Occipital lobe (tissue), 3 donors: ENCODE measurements at places on chromosomes 16 and 17.

DNA sequence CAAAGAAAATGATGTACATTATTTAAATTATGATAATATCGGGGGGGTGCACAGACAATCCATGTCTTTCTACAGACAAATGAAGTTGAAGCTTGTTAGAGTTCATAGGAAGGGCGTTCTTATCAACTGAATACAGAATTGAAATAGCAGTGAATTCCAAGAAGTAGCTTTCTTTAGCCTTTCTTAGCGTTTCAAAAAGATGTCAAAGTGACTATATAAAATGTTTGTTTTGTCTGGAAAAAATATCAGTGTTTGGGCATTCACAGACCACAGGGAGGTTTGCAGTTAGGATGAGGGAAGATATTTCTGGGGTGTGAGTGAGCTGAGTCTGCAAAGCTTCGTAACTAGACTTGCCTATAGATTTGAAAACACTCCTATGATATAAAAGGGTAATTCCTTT is 55.0 kb downstream of the STX8 start:
- no peak for DNase-seq

DNA sequence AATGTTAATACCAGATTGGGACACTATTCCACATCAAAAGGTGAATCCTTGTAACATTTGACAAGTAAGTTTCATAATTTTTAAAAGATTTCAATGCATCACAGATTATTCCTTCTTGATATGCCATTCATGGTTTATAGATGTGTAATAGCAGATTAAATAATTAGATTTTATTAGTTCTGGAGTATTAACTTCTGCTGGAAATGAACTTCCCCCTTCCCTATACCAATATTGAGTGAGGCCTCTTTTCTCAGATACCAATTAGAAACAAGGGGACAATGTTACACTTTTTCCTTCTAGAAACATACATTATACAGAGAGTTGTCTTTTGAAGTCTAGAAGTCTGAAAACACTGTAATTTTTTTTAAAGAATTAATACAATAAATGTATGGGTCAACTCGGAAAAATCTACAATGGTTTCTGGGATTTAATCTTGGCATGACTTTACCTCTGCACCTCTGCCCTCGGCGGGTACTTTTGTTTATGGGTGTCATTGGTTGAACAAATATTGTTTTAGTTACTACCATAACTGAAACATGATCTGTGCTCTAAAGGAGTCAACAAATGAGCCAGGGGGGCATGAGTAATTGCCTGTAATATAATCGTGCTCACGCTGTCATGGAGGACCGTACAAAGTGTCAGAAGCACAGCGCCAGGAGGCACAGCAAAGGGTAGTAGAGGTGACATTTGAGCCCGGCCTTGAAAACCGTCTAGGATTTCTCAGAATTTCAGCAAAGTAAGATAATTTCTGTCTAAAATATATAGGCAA is 8.2 kb downstream of the LRRC37B start:
- DNase-seq = no peak

DNA sequence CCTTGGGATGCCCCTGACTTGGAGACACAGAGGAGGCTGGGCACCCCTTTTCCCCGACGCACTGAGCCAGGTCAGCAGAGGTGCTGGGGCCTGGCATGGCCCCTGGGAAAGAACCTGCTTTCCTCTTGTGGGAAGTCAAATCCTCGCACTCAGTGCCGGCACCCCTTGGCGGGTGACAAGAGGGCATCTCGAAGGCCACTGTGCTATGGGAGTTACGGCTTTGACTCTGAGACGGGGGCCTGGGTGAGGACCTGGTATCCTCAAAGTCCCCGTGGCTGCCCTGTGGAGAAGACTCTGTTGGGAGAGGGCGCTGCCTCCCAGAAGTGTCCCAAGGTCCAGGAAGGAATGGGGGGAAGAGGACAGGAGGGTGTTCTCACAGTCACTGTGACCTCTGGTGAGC is 117.0 kb downstream of the METRNL start:
- DNase-seq = no peak

GRCh38 chr17:6476810-6477179 is 32.5 kb downstream of the PIMREG start:
- DNase-seq = no peak

DNA sequence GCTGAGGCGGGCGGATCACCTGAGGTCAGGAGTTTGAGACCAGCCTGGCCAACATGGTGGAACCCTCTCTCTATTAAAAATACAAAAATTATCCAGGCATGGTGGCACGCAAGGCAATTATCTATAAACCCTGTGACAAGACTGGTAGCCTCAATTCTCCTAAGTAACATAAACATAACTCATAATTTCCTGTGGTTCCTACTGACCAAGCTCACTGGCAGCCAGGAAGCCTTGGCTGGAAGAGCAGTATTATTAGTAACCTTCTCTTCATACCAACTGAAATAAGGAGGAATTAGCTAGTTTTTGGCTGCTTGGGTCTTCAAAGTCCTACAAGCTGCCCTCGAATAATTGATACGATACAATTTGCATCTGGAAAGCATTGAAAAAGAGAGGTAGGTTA is 31.6 kb upstream of the LRRC37A3 start:
- DNase-seq = no peak

DNA sequence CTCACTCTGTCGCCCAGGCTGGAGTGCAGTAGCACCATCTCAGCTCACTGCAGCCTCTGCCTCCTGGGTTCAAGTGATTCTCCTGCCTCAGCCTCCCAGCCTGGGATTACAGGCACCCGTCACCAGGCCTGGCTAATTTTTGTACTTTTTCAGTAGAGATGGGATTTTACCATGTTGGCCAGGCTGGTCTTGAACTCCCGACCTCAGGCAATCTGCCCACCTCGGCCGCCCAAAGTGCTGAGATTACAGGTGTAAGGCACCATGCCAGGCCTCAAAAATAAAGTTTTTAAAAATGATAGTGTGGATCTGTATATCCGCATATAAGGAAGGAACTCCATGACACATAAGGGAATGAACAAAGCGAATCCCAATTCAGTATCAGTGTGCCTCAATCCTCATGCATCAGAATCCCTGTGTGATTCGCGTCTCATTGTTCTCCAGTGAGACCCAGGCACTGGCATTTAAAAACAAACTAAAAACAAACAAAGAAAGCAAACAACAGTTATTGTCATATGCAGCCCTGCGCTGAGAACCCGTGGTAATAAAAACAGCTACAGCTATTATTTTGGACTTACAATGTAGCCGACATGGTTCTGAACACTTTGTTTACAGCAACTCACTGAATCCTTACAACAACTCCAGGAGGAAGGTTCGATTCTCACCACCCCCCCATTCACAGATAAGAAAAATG is 54.1 kb upstream of the CREBBP start:
- DNase-seq = no peak

- DNase-seq = no peak
Measured at GRCh38 chr17:29686993-29687590, 64.4 kb upstream of the CORO6 start.

GRCh38 chr16:19400711-19401110 is 17.0 kb upstream of the TMC5 start:
- no peak for DNase-seq

DNA sequence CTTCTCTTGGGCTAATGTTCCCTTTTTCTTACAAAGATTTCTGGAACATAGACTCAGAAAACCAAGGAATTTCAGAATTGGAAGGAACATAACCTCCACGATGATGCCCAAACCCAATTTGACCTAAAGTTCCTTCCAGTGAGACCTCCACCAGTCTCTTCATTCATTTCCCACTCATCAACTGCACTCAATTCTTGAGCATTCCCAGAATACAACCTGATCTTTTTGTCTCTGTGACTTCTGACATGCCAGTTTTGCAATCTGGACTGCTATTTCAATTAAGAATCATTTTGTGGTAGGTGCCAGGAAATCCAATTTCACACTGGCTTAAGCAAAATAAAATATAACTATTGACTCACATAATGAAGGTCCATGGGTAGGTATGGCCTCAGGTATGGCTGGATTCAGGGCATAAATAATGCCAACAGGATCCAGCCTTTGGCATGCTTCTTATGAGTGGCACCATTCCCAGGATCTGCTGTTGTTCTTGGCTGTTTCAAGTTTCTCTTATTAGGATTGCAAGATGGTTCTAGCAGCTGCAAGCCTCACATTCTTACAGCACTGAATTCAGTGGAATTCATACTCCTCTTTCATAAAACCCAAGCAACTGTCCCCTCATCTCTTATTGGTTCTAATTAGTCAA is 184.3 kb downstream of the HS3ST4 start:
- no peak for DNase-seq

GRCh38 chr17:72361892-72362291 is 241.1 kb downstream of the SOX9 start:
- no peak for DNase-seq

DNA sequence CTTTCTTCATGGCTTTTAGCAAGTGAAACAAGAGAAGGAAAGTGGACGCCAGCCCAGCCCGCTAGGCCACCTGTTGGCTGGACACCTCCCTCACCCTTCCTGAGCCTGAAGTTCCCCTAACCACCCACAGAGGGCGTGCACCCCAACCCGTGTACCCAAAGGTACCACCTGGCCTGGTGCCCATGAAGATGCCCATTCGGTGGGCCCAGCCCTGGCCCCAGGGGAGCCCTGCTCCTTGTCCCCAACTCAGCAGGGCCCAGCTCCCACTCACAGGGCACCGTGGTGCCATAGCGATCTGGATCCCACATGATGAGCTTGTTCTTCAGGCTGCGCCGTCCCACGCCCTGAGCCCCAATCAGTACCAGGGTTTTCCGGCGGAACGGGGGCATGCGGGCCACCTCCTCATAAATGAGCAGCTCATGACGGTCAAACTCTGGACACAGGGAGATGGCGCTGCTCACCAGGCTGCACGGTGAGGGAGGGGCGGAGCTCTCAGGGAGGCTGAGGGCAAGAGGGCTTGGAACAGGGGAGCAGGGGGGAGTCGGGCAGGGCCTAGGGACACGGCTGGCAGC is 26.8 kb downstream of the MPP2 start:
- DNase-seq = no peak

DNA sequence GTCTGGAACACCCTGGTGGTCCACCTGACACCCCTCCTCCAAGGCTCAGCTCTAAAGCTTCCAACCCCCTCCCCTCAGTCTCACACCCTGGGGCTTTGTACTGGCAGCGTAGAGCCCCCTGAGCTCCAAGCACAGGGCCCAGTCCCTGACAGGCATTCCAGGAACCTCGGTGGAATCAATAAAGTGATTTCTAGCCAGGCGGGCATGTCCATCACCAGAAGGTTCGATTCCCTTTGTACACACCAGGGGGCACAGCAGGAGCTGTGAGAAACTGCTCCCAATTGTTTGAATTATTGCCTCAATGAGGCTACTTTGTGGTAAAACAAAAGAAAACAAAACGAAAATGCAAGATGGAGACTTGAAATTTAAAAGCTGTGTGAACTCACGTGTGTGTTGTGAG is 51.8 kb downstream of the SMPD3 start:
- no peak for DNase-seq

DNA sequence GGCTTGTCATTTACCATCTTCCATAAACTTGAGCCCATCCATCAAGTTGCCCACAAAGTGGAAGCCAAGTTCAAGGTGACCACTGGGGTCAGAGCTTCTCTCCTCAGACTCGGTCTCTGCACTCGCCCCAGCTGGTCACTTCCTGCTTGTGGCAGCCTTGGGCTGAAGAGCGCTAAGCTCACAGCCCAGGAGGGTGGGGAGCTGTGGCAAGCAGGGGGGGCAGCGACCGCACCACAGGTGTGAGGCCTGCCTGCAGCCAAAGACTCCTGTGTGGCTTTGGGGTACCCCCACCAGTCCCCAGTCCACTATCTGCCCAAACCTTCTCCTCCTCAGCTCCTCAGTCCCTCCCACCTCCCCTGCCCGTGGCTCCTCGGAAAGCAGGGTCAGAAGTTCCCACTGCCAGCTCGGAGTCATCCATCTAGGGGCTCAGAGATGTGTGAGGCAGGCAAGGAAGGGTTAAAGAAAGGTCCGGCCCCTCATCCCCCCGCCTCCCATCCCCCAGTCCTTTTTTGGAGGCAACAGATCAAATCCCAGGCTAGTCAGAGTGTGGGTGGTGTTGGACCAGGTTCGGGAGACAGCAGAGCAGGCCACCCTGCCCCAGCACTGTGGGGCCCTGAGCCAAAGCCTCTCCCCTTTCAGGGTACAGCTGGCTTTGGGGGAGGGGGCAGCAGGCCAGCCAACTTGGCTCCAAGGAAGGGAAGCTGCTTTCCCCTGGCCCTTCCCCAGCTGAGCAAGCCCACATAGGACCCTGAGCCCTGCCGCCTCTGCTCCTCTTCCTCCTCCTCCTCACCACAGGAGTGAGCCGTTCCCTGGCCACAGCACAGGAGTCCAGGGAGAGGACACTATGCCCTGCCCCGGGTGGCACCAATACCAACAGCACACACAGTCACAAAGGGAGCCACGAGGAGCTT is 3.2 kb downstream of the CSF3 start:
- no peak for DNase-seq

GRCh38 chr17:6456321-6456720 is 12.1 kb downstream of the PIMREG start:
- no peak for DNase-seq
